ENCODE measurements at places on chromosomes 1 and 21. TPM values are rescaled to one million over a fixed set of nuclear protein-coding genes. Genes with fewer than 3 reads are reported as not detected.

DNA sequence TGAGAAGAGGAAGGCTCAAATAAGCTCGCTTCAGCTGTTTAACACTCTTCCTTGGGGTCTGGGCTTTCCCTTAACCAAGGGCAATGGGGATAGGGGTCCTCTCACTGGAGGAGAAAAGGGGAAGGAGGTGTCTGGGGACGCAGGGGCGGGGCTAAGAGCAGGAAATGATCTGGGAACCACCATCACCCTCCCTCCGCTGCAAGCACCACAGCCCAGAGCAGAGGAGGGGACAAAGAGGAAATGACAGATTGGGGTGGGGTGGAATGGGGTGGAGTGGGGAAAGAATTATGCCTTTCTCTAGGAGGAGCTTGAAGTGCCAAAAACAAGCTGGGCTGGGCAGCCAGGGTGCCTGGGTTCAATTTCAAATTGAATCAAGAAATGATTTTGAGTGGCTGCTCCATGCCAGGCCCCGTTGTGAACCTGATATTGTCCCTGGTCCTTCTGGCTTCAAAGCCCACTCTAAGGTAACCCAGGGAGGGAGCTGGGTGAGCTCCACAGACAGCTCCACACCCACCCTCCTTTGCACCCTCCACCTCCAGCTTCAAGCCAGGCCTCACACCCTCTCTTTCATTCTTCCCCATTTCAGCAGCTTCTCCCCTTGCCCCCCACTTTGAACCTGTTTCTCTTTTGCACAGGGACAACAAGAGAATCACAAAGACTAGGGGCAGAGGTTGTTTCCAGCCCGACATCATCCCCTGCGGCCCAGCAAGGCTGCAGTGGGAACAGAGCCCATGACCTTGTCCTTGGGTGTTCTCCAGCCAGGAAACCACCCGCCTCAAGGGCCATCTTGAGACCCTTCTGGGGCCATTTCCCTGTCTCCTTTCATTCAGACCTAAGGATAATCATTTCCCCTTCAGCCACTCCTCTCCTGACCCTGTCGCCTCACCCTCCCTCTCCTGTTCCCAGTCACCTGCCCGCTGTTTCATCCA, 1.1 kb downstream of the ARHGAP30 start:
- no peak for DNase-seq

Gene OBSCN
- 2.9 TPM for total RNA-seq

- peak; percentile 56 for DNase-seq
These were observed 9.3 kb downstream of the MASP2 start for GRCh38 chr1:11037740-11038182.

Gene PSRC1
- 6.9 TPM for total RNA-seq

Gene ANXA9
- total RNA-seq, result not detected
